ENCODE measurements at places on chromosomes 2 and 18. TPM values are rescaled to one million over a fixed set of nuclear protein-coding genes. Genes with fewer than 3 reads are reported as not detected.

DNA sequence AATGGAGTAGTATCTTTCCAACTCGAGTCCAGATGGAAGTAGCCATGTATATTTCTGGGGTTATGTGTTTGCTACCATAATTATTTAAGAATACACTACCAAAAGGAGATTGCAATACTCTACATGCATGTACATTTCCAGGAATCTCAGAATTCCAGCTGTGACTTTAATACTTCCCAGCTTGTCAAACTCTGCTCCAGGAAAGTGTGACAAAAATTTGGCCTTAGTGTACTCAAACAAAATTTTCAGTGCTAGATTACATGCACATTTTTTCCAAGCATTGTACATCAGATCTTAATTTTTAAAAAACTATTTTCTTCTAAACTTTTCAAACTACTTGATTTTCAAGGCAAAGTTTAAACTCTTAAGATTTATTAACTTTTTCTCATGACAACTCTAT, 1791.6 kb downstream of the SUCLG1 start:
- no peaks in the 10 kb centered on the region for H3K4me1 ChIP-seq
- no peak overlapping the region for H3K27ac ChIP-seq
- H3K4me3 ChIP-seq = no peak overlapping the region
- DNase-seq = no peak
- H3K27me3 ChIP-seq = no peaks in the 10 kb centered on the region

- peaks cover 21% of the 10 kb centered on the region for H3K4me1 ChIP-seq
- no peak for DNase-seq
- no peaks in the 10 kb centered on the region for H3K27me3 ChIP-seq
- no peak overlapping the region for H3K4me3 ChIP-seq
Observed at GRCh38 chr2:111666160-111666559, 217.8 kb downstream of the ANAPC1 start.

GRCh38 chr2:28445448-28446258, 50.2 kb upstream of the PLB1 start:
- no peaks in the 10 kb centered on the region for H3K36me3 ChIP-seq
- peak; percentile 98 for DNase-seq
- peak overlapping the region; percentile 58 for H3K27ac ChIP-seq
- no peaks in the 10 kb centered on the region for H3K27me3 ChIP-seq

DNA sequence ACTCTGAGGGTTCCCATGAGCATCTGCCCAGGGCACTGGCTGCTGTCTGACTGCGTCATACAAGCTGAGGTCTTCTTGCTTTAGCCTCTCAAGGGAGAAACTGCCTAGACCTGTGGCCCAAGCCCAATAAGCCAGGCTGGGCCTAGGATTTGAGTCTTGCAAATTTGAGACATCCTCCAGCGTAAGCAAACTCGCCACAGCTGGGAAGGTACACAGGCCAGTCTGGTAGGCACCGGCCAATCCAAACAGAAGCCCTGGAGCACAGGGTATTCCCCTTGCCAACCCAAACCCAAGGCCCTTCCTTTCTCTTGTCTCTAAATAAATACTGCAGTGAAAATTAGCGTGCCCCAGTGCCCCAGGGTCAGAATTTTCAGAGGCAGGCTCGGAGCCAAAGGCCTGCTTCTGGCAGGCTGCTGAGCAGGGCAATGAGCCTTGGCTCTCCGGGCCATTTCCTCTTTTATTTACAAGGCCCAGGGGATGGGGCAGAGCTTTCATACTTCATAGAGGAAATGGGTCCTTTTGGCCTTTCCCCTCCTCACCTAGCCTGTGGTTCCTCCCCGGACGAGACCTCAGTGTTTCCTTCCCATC, 33.3 kb downstream of the POLR1A start:
- peak; percentile 28 for DNase-seq
- peaks cover 2% of the 10 kb centered on the region for H3K4me1 ChIP-seq
- peaks cover 44% of the 10 kb centered on the region for H3K36me3 ChIP-seq
- H3K27me3 ChIP-seq = no peaks in the 10 kb centered on the region
- no peak overlapping the region for H3K27ac ChIP-seq
- no peak overlapping the region for H3K4me3 ChIP-seq

DNA sequence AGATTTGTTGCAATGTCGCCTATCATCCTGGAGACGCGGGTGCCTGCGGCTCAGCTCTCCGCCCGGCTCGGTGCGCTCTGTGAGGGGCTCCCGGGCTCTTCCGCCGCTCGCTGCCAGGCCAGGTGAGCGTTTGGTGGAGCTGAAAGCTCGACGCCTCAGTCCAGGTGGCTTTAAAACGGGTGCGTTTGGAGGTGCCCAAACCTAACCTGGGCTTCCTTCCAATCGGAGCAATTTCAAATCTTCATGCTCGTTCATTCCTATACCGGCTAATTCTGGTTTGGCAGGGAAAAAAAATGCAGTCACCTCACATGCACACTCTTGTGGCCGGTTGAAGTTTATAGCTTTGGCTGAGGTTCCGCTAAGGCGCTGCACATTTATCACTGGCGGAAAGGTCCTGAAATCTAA, at the start of gene SLC16A14:
TSS of gene SLC16A14 (minus strand) at position 274 of the 405 bp plus-strand sequence. CDS start 9,572 bp downstream, outside the sequence.
- H3K4me3 ChIP-seq = peak within 1 kb of the TSS; percentile 52
- no peaks in the 10 kb centered on the region for H3K27me3 ChIP-seq
- DNase-seq = peak; percentile 67
- H3K36me3 ChIP-seq = no peaks in the 10 kb centered on the region

GRCh38 chr18:37320317-37320716, 245.3 kb downstream of the CELF4 start:
- no peak overlapping the region for H3K27ac ChIP-seq
- DNase-seq = no peak
- no peaks in the 10 kb centered on the region for H3K4me1 ChIP-seq
- no peaks in the 10 kb centered on the region for H3K36me3 ChIP-seq

DNA sequence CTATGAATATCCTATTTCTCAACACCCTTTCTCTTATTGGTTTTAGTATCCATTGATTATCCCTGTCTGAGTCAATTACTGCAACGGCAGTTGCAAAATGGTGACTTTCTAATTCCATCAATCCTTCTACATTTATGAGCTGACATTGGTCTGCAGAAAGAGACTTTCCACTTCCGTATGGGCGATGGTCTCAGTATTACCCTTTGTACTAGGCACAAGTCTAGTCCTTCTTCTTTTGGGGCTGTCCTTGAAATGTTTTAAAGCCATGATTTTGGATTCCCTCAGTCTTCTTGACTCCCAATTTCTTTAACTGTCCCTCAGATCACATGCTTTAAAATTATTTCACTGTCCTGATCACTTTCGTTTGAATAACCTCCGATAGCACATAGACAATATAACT, 32.7 kb upstream of the SOCS6 start:
- H3K4me1 ChIP-seq = no peaks in the 10 kb centered on the region
- H3K36me3 ChIP-seq = no peaks in the 10 kb centered on the region
- H3K4me3 ChIP-seq = no peak overlapping the region
- DNase-seq = no peak
- H3K27me3 ChIP-seq = no peaks in the 10 kb centered on the region

GRCh38 chr2:106107509-106108131, 86.5 kb downstream of the UXS1 start:
- no peak overlapping the region for H3K27ac ChIP-seq
- no peaks in the 10 kb centered on the region for H3K4me1 ChIP-seq
- H3K4me3 ChIP-seq = no peak overlapping the region
- H3K36me3 ChIP-seq = no peaks in the 10 kb centered on the region

GRCh38 chr2:39377226-39377939, 59.7 kb downstream of the MAP4K3 start:
- no peak overlapping the region for H3K4me3 ChIP-seq
- DNase-seq = no peak
- H3K27ac ChIP-seq = no peak overlapping the region
- peaks cover 11% of the 10 kb centered on the region for H3K4me1 ChIP-seq

GRCh38 chr18:23468753-23469459, 15.8 kb downstream of the RIOK3 start:
- no peaks in the 10 kb centered on the region for H3K4me1 ChIP-seq
- peaks cover 13% of the 10 kb centered on the region for H3K36me3 ChIP-seq
- H3K27me3 ChIP-seq = no peaks in the 10 kb centered on the region
- DNase-seq = no peak
- H3K27ac ChIP-seq = no peak overlapping the region

DNA sequence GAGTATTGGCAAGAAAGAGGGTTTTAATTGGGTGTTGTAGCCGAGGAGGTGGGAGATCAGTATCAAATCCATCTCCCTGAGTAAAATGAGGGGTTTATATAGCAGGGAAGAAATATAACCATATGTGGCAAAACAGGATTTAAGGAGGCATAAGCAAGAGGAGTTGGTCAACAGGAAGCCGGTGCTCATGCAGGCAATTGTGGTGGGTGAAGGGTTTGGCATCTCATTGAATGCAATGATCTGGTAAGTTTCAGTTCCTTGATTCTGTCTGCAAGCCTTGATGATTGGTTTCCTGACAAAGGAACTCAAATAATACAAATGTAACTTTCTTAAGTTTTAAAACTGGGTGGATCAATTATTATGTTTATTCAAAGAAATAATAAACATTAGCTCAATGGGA, 564.4 kb upstream of the LINC00305 start:
- no peak overlapping the region for H3K4me3 ChIP-seq
- H3K27ac ChIP-seq = no peak overlapping the region
- H3K4me1 ChIP-seq = no peaks in the 10 kb centered on the region
- no peaks in the 10 kb centered on the region for H3K27me3 ChIP-seq

DNA sequence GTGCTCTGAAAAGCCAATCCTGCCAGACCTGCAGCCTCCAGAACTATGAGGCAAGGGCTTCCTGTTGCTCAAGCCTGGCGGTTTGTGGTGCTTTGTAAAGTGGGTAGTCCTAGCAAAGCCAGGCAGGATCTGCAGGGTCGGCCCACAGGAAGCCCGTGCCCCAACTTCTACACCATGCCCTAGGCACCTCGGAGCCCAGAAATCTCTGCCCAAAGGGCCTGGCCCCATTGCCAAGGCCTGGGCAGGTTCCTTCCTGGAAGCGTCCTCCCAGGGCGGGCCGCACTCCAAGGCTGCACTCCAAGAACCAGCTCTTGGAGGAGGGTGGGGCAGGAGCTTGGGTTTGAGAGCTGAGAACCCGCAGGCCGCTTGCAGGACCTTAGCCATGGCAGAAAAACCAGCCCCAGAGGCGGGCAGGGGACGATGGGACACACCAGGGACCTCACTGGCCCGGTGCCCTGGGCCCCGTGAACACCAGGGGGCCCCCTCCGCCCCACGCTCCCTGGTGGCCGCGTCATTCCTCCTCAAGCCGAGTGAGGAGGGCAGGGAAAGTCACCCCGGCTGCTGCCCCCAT, 37.2 kb upstream of the ID2 start:
- no peaks in the 10 kb centered on the region for H3K4me1 ChIP-seq
- no peaks in the 10 kb centered on the region for H3K27me3 ChIP-seq
- H3K27ac ChIP-seq = no peak overlapping the region
- DNase-seq = no peak

- no peak overlapping the region for H3K27ac ChIP-seq
- H3K4me3 ChIP-seq = no peak overlapping the region
- no peaks in the 10 kb centered on the region for H3K27me3 ChIP-seq
- no peak for DNase-seq
- H3K4me1 ChIP-seq = no peaks in the 10 kb centered on the region
Observed at GRCh38 chr2:52904355-52904891, 863.2 kb upstream of the CHAC2 start.

DNA sequence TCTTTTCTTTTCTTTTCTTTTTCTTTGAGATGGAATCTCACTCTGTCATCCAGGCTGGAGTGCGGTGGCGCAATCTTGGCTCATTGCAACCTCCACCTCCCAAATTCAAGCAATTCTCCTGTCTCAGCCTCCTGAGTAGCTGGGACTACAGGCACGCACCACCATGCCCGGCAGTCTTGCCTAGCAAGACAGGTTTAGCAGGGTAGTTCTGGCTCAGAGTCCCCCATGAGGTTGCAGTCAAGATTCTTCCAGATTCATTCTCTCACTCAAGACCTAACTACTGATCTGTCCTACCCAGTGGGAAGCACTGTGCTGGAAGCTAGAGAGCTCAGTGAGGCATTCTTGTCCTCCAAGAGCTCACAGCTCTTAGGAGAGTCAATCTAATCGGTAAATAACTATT, 17.6 kb upstream of the ZAP70 start:
- H3K36me3 ChIP-seq = no peaks in the 10 kb centered on the region
- no peaks in the 10 kb centered on the region for H3K27me3 ChIP-seq
- DNase-seq = no peak
- H3K4me1 ChIP-seq = no peaks in the 10 kb centered on the region

- no peak overlapping the region for H3K4me3 ChIP-seq
- peaks cover 8% of the 10 kb centered on the region for H3K4me1 ChIP-seq
- no peaks in the 10 kb centered on the region for H3K27me3 ChIP-seq
- H3K27ac ChIP-seq = no peak overlapping the region
Observed at GRCh38 chr2:27713201-27713600, 49.5 kb downstream of the SLC4A1AP start.

GRCh38 chr2:20419752-20420151, 27.1 kb upstream of the RHOB start:
- H3K36me3 ChIP-seq = no peaks in the 10 kb centered on the region
- H3K4me1 ChIP-seq = peaks cover 44% of the 10 kb centered on the region
- no peak overlapping the region for H3K27ac ChIP-seq
- no peak for DNase-seq
- H3K27me3 ChIP-seq = no peaks in the 10 kb centered on the region
- H3K4me3 ChIP-seq = no peak overlapping the region

DNA sequence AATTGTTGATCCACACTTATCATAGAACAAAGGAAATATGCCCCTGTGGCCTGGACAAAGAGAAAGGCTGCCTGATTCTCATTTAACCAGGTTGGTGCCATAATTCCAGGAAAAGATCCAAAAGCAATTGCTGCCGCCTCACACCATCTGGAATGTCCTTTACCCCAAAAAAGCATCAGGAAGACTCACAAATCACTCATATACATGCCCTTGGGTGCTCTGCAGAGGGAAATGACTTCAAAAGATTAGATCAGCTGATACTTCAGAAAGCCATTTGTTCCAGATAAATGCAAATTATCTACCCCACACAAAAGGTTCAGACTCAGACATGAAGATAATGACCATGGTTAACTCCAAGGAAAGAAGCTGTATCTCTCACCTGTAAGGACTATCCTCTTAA, 285.8 kb downstream of the C1D start:
- no peaks in the 10 kb centered on the region for H3K36me3 ChIP-seq
- H3K4me3 ChIP-seq = no peak overlapping the region
- H3K27ac ChIP-seq = no peak overlapping the region
- no peaks in the 10 kb centered on the region for H3K4me1 ChIP-seq
- DNase-seq = no peak
- no peaks in the 10 kb centered on the region for H3K27me3 ChIP-seq

- no peaks in the 10 kb centered on the region for H3K36me3 ChIP-seq
- H3K4me3 ChIP-seq = no peak overlapping the region
- no peak overlapping the region for H3K27ac ChIP-seq
- H3K4me1 ChIP-seq = no peaks in the 10 kb centered on the region
Observed at GRCh38 chr2:189830510-189830909, 46.3 kb downstream of the PMS1 start.

The TET3 gene
- 2.6 TPM for total RNA-seq

The OSR1 gene
- total RNA-seq = 17.7 TPM

The FBLN7 gene
- 0.99 TPM for total RNA-seq

The L3MBTL4 gene
- total RNA-seq = 1.3 TPM

The NEDD4L gene
- total RNA-seq = 8.5 TPM

The SKOR2 gene
- not detected for total RNA-seq

The IL1B gene
- total RNA-seq = 0.26 TPM
